ENCODE measurements at places on chromosomes 11 and 22.

DNA sequence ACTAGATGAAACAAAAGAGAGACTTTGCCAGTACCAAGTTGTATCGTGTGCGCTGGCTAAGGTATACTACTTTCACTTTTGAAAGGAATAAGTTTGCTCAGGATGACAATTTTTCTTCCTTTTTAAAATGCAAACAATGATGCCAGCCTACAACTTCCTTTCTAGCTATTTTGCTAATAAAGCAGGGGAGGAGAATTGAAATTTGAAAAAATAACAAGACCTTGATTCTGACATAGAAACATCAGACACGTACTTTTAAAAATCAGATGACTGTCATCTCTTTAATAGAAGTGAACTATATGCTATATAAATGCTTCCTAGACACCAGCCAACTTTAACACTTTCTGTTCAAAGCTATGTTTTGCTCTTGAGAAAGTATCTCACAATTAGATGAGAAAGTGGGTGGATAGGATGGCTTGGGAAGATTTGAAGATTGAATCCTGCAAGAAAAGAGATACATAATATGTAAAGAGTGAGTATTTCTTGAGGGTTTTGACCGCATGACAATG lies 41.7 kb upstream of the BLID start:
- no peak for DNase-seq

GRCh38 chr11:128323381-128323780 lies 264.0 kb downstream of the ETS1 start:
- DNase-seq, result no peak

GRCh38 chr22:48362721-48363404 lies 1464.8 kb downstream of the BRD1 start:
- no peak for DNase-seq

- no peak for DNase-seq
These were observed 220.6 kb downstream of the TMEM135 start for GRCh38 chr11:87258171-87258833.

DNA sequence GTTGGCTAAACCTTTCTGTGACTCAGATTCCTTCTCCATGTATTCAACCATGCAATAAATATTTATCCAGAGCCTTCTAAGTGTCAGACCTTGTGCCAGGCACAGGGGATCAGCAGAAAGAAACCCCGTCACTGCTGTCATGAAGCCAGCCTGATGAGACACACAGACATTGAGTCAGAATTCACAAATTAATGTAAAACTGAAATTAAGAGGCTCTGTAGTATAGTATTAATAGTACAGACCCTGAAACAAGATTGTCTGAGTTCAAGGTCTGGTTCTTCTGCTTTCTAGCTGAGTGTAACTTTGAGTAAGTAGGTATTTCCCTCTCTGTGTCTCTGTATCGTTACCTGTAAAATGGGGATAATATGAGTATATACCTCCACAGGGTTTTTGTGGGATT lies 46.9 kb downstream of the ME3 start:
- DNase-seq, result no peak

- no peak for DNase-seq
These were observed 145.5 kb downstream of the RBFOX2 start for GRCh38 chr22:35883031-35883620.

DNA sequence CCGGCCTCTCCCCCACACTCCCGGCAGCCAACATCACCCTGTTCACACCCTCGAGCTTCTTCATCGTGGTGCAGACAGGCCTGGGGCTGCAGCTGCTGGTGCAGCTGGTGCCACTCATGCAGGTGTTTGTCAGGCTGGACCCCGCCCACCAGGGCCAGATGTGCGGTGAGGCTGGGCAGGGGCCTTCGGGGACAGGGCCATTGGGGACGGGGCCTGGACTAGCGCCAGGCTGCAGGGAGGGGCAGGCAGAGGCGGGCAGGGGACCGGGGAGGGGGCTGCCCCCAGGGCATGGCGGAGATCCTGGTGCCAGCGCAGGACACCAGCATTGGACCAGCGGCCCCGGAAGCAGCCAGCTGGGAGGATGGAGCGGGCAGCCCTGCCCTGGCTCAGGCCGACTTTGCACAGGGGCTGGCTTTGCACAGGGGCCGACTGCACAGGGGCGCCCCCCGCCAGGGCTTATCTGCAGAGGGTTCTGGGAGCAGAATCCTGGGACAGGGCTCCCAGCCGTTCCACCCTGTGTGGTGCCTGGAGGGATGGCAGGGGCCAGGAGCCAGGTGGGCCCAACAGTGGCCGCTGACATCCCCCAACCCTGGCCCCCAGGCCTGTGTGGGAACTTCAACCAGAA lies 8.6 kb downstream of the MUC5B start:
- DNase-seq, result no peak

- no peak for DNase-seq
These were observed 894.2 kb downstream of the NTM start for GRCh38 chr11:132264616-132265015.

GRCh38 chr11:119262668-119263351 lies 54.1 kb downstream of the MCAM start:
- no peak for DNase-seq

- DNase-seq, result no peak
These were observed 131.1 kb downstream of the CRYBB2 start for GRCh38 chr22:25350551-25350971.

GRCh38 chr11:61747192-61747966 lies 5.1 kb upstream of the MYRF start:
- peak; percentile 68 for DNase-seq

DNA sequence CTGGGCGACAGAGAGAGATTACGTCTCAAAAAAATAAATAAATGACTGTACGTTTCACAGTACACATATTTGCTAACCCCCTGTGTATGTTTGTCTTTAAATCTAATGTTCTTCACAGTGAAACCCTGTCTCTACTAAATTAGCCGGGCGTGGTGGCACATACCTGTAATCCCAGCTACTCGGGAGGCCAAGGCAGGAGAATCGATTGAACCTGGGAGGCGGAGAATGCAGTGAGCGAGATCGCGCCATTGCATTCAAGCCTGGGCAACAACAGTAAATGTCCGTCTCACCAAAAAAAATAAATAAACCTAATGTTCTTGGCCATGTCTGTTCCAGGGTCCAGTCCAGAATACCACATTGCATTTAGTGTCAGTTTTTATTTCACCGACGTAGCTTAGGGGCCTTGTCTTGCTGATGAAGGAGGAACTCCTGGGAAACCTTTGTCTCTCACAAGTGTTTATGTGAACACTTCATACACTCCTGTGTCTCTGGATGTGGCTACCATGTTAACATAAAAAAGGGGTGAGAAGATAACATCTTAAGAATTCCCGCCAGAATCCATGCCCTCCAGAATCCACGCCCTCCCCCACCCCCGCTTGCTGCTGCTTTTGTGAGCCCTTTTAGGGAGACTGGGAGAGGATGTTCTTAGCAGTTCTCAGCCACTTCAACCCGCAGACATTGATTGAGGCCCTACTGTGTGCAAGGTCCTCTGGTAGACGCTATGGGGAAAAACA lies 5.0 kb upstream of the SERHL2 start:
- DNase-seq, result no peak

GRCh38 chr11:11845551-11845950 lies 3.8 kb downstream of the USP47 start:
- DNase-seq, result no peak

DNA sequence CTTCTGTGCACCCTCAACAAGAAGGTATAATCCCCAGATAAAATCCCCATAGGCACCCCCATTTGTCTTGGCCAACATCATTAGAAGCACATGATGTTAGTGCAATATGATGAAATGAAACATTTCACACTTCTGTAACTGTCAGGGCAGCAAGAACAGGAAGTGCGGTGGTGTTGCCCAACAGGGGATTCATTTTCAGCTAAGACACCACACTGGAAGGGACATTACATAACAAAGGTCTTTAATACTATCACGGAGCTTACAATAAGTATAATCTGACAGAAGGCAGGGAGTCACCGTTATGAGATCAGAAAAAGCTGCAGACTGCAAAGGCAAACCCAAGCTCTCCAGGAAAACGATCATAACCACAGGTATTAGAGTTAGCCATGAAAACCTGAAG lies 2.0 kb downstream of the OR52W1 start:
- peak; percentile 10 for DNase-seq

GRCh38 chr11:12518606-12519385 lies 141.4 kb downstream of the PARVA start:
- no peak for DNase-seq

GRCh38 chr11:66570079-66570849 lies 1.9 kb upstream of the CTSF start:
- no peak for DNase-seq
